Stimulated activated CD8-positive, alpha-beta memory T cell treated with anti-CD3 and anti-CD28 coated beads, Interleukin-15, amount 100 ng/mL, for 24 hours (primary cell): ENCODE measurements at places on chromosomes 2 and 18.

- DNase-seq, result no peak
These were observed 24.9 kb upstream of the COL5A2 start for GRCh38 chr2:189204322-189204941.

GRCh38 chr2:201517094-201517493 lies 65.6 kb downstream of the STRADB start:
- no peak for DNase-seq

DNA sequence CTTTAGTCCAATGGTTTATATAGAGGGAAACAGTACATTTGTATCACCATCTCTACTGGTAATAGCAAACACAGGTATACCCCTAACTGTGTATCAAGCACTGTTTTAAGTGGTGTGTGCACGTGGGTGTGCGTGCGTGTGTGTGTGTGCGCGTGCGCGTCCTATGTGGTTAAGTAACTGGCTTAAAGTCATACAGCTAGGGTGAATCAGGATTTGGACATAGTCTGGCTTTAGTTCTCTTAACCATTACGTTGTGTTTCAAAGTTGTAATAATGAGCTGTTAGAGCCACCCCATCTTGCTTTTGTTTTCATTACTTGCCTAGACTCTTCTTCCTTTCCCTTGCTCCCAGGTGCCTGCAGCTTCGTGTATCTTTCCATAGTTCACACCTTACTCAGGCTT lies 2.1 kb downstream of the HADHB start:
- no peak for DNase-seq

DNA sequence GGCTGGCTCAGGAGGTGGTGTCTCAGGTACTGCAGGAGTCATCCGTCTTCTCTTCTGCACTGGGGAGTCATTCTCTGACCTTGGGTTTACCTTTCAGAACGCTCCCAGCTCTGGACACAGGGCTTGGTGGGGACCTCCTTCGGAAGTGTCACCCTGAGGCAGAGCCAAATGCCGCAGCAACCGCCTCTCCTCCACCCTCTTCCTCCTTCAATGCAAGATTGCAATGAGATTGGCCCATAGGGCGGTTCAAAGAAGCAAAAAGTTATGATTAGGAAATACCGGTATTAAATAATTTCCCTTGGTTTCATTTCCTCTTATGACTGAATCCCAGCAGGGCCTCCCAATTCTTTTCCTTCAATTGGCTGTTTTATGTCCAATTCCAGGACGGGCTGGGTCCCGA lies 178.8 kb downstream of the ACKR3 start:
- DNase-seq, result no peak

DNA sequence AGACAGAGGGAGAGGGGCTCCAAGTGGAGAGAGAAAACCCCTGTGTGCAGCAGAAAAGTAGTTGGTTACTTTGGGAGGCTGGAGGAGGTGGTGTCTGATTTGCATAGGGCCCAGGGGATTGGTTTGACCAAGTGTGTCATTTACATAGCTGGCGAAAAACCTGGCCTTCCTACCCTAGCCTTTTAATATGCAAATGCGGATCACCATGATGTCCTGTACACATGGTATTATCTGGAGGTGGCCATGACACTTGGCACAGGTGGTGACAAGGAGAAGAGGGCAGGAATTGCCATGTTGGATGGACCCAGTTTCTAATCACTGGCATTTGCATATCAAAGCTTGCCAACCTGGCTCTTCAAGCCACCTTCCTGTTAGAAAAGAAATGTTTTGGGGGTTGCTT lies 120.8 kb upstream of the CHAC2 start:
- DNase-seq, result no peak

GRCh38 chr2:234156326-234156725 lies 105.8 kb downstream of the SPP2 start:
- DNase-seq, result no peak

DNA sequence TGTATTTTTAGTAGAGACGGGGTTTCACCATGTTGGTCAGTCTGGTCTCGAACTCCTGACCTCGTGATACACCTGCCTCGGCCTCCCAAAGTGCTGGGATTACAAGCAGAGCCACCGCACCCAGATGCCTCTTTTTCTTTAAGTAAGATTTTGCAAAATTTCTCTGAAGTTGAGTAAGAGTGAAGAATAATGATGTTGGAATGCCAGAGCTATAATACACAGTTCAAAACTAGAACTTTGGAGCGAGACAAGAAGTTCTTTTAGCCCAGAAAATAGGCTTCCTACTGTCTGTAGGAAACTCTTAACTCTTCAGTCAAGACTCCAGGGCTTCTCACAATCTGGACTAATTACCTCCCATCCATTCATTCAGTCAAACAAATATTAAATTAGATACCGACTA lies 51.4 kb downstream of the MARCHF4 start:
- DNase-seq, result no peak

- no peak for DNase-seq
These were observed 6.8 kb downstream of the ZCCHC2 start for GRCh38 chr18:62529597-62529996.

DNA sequence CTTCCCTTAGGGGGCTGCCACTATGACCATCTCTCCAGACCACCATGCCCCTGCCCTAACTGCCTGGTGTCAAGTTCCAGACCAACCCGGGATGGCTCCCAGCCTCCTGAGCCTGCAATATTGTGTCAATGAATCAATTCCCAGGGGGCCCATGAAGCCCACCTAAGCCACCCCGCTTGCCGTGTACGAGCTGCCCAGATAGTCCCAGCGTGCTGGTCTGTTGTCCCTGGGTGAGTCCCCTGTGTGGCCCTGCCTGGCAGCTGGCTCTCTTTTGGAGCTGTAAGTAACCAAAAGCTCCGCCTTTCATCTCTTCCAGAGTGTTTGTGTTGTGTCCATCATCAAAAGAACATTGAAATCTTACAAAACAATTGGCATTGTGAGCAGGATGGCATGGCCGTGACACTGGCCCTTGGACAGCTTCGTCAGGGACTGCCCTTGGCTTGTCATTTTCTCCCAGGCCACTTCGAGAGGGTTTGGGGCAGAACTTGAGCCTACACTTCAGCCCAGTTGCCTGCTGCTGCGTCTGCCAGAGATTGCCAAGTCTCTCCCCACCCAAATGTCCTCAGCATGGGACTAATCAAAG lies 11.3 kb upstream of the MAL start:
- DNase-seq, result no peak

DNA sequence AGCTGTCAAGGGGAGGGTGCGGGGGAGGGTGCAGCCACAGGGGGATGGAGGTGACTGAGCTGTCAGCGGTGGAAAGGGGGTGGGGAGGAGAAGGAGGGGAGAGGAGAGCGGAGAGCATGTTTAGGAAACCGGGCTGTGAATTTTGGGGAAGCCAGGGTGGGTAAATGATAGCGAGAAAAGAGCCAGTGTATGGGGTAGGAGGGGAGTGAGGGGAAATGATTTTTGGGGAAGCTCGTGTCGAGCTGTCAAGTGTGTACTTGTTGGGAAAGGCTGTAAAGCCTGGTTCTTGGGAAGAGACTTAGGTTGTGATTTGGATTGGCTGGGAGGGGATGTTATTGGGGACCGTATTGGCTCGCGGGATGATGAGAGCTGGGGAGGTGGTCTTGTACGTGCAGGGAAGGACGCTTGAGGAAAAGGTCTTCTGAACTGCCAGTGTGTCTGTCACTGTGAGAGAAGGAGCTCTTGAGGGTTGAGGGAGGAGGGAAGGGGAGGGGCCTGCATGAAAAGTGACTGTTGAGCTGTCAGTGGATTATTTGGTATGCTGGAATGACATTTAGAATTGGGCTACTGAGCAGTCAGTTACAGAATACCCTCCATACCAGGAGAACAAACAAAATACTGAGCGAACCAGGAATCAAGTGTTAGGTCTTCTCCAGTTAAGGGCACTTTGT lies 1.0 kb downstream of the UBR3 start:
- no peak for DNase-seq

DNA sequence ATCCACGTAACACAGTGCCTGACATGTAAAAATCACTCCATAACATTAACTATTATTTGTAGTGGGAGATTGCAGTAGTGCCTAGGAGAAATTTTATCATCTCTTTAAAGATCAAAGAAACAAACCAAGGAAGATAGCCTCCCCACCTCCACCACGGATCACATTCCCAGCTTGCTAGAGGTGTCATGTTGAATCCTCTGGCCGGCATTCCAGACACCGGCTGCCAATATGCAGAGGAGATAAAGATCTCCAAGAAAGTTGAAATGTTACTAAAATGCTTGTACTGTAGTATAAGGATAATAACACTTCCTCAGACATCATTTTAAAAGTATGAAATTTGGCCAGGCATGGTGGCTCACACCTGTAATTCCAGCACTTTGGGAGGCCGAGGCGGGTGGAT lies 6.1 kb upstream of the ATG16L1 start:
- DNase-seq, result no peak

GRCh38 chr2:63078852-63079606 lies 28.4 kb downstream of the OTX1 start:
- no peak for DNase-seq

- no peak for DNase-seq
These were observed 14.6 kb downstream of the SFT2D3 start for GRCh38 chr2:127715778-127716449.

DNA sequence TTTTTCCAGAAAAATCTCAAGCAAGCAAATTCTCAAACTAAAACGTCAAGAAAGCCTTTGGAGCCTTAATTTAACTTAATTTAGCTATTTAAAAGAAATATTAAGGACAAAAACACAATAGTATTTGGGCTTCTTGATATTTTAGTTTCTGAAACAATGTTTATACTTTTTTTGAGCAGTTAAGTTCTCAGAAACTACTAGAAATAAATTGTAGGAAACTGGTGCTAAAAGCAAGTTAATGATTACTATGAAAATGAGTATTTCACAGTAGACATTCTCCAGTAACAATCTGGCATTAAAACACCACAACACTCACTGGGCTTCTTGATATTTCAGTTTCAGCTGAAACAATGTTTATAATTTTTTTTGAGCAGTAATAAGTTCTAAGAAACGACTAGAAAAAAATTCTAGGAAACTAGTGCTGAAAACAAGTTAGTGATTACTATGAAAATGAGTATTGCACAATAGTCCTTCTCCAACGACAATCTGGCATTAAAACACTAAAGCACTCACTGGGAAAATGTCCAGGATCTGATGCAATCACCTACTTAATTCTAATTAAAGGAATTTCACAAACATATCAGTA lies 45.1 kb downstream of the TRAK2 start:
- no peak for DNase-seq

GRCh38 chr18:37575646-37576045 lies 10.0 kb upstream of the CELF4 start:
- no peak for DNase-seq

GRCh38 chr2:221228214-221228769 lies 343.8 kb downstream of the EPHA4 start:
- DNase-seq, result no peak

GRCh38 chr2:64311948-64312621 lies 141.9 kb upstream of the LGALSL start:
- DNase-seq, result no peak

- DNase-seq, result no peak
These were observed 9.7 kb downstream of the GREB1 start for GRCh38 chr2:11543337-11544216.

GRCh38 chr2:225806105-225806504 lies 406.6 kb downstream of the NYAP2 start:
- DNase-seq, result no peak

- no peak for DNase-seq
These were observed 5.9 kb upstream of the SLC8A1 start for GRCh38 chr2:40457837-40458236.

DNA sequence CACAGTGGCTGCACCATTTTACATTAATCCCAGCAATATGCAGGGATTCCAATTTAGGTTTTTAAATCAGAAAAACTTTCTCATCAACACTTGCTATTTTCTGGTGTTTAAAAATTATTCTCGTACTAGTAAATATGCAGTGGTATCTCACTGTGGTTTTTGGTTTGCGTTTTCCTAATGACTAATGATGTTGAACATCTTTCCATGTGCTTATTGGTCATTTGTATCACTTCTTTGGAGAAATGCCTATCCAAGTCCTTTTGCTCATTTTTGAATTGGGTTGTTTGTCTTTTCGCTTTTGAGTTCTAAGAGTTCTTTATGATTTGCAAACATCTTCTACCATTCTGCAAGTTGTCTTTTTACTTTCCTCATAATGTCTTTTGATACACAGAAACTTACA lies 62.1 kb upstream of the TCF7L1 start:
- no peak for DNase-seq

GRCh38 chr2:182668671-182669070 lies 47.4 kb upstream of the DNAJC10 start:
- DNase-seq, result no peak

DNA sequence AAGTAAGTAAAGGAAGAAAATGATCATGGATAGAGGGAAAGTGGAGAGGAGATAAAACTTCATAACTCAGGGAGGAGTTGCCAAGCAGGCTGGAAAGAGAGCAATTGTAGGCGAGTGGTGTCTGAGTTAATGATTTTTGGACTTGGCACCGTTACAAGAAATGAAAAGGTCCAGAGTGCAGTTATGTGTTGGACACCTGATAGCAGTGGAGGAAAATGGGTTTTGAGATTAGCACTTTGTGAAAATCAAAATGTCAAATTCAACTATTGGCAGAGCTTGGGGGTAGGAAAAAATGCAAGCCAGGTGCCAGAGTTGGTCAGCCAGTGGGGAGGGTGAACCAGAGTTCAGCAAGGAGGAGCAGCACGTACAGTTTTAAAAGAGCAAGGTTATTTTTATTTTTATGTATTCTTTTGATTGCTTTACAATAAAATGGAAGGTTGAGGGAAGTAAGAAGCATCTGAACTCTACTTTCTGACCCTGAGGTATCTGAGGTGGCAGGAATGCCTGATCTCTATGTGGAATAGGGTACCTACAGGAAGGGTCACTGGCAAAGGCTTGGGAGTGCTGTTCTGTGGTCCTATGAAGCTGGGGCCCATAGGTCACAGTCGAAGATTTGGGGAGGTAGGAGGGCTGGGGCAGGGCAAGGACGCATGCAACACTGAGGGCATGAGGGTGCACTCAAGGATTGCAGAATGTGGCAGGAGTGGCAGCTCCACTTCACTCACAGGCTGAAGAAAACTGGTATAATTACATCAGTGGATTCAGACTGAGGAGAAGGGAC lies 127.5 kb downstream of the CD8B2 start:
- DNase-seq, result no peak

- DNase-seq, result no peak
These were observed 44.8 kb downstream of the FTCDNL1 start for GRCh38 chr2:199806179-199806578.

DNA sequence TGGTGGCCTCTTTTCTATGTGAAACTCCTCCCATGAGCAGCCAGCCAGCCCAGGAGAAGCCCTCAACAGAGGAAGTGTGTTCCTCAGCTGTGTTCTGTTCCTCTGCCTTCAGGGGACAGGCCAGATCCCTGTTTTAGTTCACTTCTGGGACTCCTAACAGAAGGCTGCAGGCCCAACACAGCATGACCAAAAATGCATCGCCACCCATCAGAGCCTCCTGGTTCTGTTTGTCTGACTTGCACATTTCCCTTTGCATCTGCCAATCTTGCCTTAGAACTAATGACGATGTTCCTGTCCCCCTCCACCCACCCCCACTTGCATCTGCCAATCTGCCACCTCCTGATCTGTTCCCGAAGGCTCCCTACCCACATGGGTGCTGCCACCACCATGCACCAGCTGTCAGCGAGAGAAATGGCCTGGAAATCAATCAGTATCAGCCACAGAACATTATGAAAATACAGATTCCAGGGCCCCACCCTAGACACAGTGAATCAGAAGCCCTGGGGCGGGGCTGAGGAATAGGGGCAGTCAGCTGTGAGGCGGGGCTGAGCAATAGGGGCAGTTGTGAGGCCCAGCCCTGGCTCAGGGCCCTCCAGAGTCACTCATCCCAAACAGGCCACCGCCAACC lies 51.0 kb downstream of the FAM168B start:
- DNase-seq, result no peak
